Uterus (tissue), 4 donors: ENCODE measurements at places on chromosomes 2 and 18.

DNA sequence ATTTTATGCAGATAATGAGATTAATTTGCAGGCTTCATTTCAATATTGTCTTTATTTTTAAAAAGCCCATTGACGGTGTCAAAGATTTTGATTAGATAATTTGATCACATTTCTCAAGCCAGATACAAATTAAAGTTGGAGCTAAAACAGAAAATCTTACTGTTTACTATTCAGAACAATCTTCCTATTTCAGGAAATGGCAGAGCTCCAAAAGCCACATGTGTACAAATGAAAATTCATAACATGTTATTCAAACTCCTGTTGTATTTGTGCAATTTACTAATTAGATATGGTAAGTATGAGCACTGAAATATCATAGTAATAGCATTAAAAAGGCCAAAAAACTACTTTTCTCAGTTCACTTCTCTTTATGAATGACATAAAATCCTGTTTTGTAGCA, 682.9 kb downstream of the KCNJ3 start:
- no peaks in the 10 kb centered on the region for H3K27me3 ChIP-seq
- no peaks in the 10 kb centered on the region for H3K36me3 ChIP-seq
- no peak for DNase-seq
- H3K4me3 ChIP-seq, result no peak overlapping the region
- H3K27ac ChIP-seq, result no peak overlapping the region

GRCh38 chr2:53786352-53786704, 425 bp downstream of the ASB3 start:
- H3K4me3 ChIP-seq, result peak overlapping the region; percentile 87
- peak overlapping the region; percentile 67 for H3K27ac ChIP-seq
- DNase-seq, result peak; percentile 33

GRCh38 chr2:96507957-96508520, 2.9 kb upstream of the NEURL3 start:
- H3K27ac ChIP-seq, result no peak overlapping the region
- no peak overlapping the region for H3K4me3 ChIP-seq
- DNase-seq, result peak; percentile 70
- H3K27me3 ChIP-seq, result no peaks in the 10 kb centered on the region
- no peaks in the 10 kb centered on the region for H3K4me1 ChIP-seq

GRCh38 chr18:34723143-34723542, 13.0 kb downstream of the DTNA start:
- no peaks in the 10 kb centered on the region for H3K4me1 ChIP-seq
- no peak overlapping the region for H3K4me3 ChIP-seq
- DNase-seq, result no peak

DNA sequence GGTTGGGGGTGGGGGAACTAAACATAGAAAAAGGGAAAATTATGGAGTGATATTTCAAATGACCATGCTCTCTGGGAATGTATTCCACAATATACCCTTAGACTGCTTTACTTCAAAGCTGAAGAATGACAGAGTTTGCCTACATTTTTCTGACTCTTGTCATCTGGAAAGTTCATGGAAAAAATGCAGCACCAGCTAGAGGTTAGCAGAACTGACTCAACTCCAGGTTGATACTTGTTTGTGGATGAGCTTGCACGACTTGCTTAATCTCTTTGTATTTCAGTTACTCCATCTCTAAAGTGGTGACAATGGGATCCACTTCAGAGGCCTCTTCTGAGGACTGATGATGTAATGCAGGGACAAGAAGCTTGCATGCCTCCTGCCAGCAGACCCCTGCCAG, 824.0 kb upstream of the ID2 start:
- no peak overlapping the region for H3K4me3 ChIP-seq
- no peak for DNase-seq
- H3K27me3 ChIP-seq, result no peaks in the 10 kb centered on the region
- H3K4me1 ChIP-seq, result no peaks in the 10 kb centered on the region

DNA sequence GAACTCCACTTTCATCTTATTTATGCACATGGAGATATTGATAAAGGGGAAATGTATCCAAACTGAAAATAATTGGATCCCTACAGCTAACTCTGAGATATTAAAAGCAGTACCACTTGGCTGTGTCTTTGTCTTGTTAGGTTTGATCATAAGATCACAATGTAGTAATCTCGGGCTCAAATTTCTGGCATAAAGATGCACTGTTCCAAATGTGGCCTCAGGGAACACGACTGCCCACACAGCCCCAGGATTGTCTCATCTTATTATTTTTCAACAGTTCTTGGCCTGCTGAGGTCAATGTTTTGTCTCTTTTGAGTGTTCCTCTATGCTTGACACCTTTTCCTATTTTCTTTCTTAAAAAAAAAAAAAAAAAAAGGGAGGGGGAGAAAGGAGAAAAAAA, 114.1 kb downstream of the GBX2 start:
- H3K27ac ChIP-seq, result no peak overlapping the region
- H3K4me3 ChIP-seq, result no peak overlapping the region
- no peaks in the 10 kb centered on the region for H3K27me3 ChIP-seq
- H3K4me1 ChIP-seq, result no peaks in the 10 kb centered on the region
- no peaks in the 10 kb centered on the region for H3K36me3 ChIP-seq

DNA sequence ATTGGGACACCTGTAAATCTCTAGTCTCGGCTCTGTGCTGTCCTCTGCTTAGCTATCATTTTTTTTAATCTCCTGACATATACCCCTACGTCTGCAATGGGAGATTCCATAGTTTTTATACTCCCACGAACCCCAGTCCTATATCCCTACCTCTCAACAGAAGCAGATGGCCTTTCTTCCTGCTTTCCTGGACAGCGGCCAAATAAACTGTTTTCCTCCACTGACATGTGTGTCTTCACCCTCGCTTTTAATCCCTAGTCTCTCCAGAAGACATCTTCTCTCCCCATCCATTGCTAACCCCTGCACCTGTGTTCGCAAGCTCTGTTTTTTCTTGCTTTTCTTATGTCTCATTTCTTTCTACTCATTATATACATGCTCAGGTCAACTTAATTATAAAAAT, 395.4 kb downstream of the EPHA4 start:
- H3K27ac ChIP-seq, result no peak overlapping the region
- H3K4me1 ChIP-seq, result no peaks in the 10 kb centered on the region
- no peak for DNase-seq

- peak; percentile 67 for DNase-seq
- peak overlapping the region; percentile 46 for H3K27ac ChIP-seq
- H3K36me3 ChIP-seq, result no peaks in the 10 kb centered on the region
Observed at GRCh38 chr18:23994361-23994902, 20.1 kb upstream of the TTC39C start.

GRCh38 chr18:29326214-29326613, 1149.3 kb upstream of the CDH2 start:
- no peaks in the 10 kb centered on the region for H3K27me3 ChIP-seq
- no peaks in the 10 kb centered on the region for H3K36me3 ChIP-seq
- no peak overlapping the region for H3K4me3 ChIP-seq
- H3K27ac ChIP-seq, result no peak overlapping the region

DNA sequence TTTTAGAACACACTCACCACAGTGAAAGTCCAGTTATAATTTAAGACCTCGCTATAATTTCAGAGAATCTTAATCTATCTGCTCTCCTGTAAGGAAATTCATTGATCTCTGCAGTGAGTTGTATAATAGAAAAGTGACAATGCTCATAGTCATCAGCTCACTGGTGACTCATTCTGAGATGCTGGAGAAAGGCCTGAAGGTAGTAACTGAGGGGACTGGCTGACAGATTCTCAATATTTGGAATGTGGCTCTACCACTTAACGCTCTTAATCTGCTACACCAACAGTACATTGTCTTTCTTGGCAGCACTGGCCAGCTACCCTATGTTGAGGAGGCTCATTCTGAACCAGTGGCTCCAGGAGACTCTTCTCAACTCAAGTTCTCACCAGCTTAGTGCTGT, 246.1 kb downstream of the RPRM start:
- H3K4me3 ChIP-seq, result no peak overlapping the region
- DNase-seq, result no peak
- H3K27ac ChIP-seq, result no peak overlapping the region
- no peaks in the 10 kb centered on the region for H3K4me1 ChIP-seq
- no peaks in the 10 kb centered on the region for H3K36me3 ChIP-seq

DNA sequence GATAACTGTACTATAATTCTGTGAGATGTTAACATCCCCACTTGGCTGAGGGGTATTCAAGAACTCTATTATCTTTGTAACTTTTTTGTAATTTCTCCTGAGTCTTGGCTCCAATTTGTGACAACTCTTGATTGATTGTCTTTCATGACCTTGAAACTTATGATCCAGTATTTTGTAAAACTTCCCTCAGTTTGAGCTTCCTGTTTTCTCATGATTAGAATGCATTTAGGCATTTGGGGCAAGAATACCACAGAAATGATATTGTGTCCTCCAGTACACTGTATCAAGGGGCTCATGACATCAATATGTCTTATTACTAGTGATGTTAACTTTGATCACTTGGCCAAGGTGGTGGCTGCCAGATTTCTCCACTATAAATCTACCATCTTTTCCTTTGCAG, 37.4 kb downstream of the PNO1 start:
- no peaks in the 10 kb centered on the region for H3K36me3 ChIP-seq
- no peak overlapping the region for H3K4me3 ChIP-seq
- no peak for DNase-seq
- no peaks in the 10 kb centered on the region for H3K27me3 ChIP-seq

DNA sequence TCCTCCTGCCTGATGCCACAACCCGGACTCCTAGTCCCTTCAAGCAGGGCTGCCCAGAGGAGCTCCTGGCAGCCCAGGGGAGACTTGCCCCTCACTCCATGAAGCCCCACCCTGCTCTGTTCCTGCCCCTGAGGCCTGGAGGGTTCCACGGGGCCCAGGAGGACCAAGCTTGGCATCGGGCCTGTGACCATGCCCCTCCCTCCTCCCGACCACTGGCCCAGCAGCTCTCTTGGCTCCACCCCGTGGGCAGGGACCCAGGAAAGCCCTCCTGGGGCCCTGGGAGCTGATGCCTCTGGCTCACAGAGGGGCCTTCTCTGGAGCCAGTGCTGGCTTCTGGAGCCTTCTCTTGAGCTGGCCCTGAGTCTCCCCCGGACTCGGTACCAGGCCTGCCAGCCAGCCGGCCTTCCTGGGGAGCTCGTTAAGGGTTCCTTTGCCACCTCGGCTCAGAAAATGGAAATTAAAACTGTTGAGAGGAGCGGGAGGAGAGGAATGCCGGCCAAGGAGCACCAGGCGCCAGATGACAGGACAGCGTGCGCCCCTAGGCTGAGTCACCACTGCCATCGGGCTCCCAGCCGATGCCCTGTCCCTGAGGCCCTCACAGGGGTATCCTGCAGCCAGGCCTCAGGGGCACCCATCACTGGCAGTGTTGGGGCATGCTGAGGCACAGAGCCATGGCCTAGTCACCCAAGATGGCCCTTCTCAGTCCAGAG, 40.6 kb upstream of the SNED1 start:
- no peak overlapping the region for H3K27ac ChIP-seq
- H3K27me3 ChIP-seq, result no peaks in the 10 kb centered on the region
- peaks cover 6% of the 10 kb centered on the region for H3K4me1 ChIP-seq

DNA sequence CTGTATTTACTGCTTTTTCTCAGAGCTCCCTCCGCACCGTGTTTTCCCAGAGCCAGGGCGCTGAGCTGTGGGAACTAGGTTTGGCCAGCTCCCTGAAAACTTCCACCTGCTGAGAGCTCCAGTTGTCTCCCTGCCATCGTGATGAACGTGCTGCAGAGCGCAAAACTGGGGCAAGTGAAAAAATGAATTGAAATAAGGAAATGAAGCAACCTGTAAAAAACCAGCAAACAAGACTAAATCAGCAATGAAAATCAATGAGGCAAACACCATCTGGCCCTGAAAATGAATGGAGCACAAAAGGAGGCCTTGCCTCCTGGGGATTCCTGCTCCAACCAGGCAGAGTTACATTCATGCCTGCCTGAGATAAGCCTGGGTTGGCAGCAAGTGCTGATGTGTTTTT, 129.9 kb downstream of the MARCHF4 start:
- H3K4me1 ChIP-seq, result peaks cover 4% of the 10 kb centered on the region
- H3K27ac ChIP-seq, result no peak overlapping the region
- no peaks in the 10 kb centered on the region for H3K27me3 ChIP-seq
- peak; percentile 40 for DNase-seq
- no peak overlapping the region for H3K4me3 ChIP-seq

- H3K4me3 ChIP-seq, result no peak overlapping the region
- H3K27me3 ChIP-seq, result no peaks in the 10 kb centered on the region
- no peak for DNase-seq
Observed at GRCh38 chr2:109134741-109135358, 5.8 kb downstream of the SH3RF3 start.

- DNase-seq, result no peak
- no peaks in the 10 kb centered on the region for H3K36me3 ChIP-seq
- no peak overlapping the region for H3K4me3 ChIP-seq
Observed at GRCh38 chr18:45370255-45371010, 244.8 kb upstream of the SLC14A2 start.

DNA sequence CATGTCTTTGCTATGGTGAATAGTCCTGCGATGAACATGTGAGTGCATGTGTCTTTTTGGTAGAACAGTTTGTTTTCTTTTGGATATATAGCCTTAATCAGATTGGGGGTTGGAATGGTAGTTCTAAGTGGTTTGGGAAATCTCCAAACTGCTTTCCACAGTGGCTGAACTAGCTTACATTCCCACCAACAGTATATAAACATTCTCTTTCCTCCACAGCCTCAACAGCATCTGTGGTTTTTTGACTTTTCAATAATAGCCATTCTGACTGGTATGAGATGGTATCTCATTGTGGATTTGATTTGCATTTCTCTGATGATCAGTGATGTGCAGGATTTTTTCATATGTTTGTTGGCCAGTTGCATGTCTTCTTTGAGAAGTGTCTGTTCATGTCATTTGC, 112.2 kb upstream of the SESTD1 start:
- no peaks in the 10 kb centered on the region for H3K36me3 ChIP-seq
- H3K27me3 ChIP-seq, result no peaks in the 10 kb centered on the region
- no peak overlapping the region for H3K4me3 ChIP-seq
- DNase-seq, result no peak
- H3K4me1 ChIP-seq, result no peaks in the 10 kb centered on the region
- no peak overlapping the region for H3K27ac ChIP-seq

- no peak overlapping the region for H3K4me3 ChIP-seq
- H3K4me1 ChIP-seq, result peaks cover 14% of the 10 kb centered on the region
- no peak overlapping the region for H3K27ac ChIP-seq
- H3K27me3 ChIP-seq, result no peaks in the 10 kb centered on the region
- H3K36me3 ChIP-seq, result no peaks in the 10 kb centered on the region
Observed at GRCh38 chr2:161119483-161119882, 40.7 kb upstream of the TANK start.

GRCh38 chr18:3111523-3112240, 98.7 kb upstream of the LPIN2 start:
- no peak for DNase-seq
- H3K36me3 ChIP-seq, result no peaks in the 10 kb centered on the region
- no peaks in the 10 kb centered on the region for H3K4me1 ChIP-seq
